ENCODE measurements at places on chromosomes 12 and 14.

- DNase-seq, result no peak
Measured at GRCh38 chr12:12686925-12687324, 9.1 kb downstream of the GPR19 start.

GRCh38 chr12:57808351-57808750, 10.2 kb downstream of the AVIL start:
- DNase-seq, result no peak

DNA sequence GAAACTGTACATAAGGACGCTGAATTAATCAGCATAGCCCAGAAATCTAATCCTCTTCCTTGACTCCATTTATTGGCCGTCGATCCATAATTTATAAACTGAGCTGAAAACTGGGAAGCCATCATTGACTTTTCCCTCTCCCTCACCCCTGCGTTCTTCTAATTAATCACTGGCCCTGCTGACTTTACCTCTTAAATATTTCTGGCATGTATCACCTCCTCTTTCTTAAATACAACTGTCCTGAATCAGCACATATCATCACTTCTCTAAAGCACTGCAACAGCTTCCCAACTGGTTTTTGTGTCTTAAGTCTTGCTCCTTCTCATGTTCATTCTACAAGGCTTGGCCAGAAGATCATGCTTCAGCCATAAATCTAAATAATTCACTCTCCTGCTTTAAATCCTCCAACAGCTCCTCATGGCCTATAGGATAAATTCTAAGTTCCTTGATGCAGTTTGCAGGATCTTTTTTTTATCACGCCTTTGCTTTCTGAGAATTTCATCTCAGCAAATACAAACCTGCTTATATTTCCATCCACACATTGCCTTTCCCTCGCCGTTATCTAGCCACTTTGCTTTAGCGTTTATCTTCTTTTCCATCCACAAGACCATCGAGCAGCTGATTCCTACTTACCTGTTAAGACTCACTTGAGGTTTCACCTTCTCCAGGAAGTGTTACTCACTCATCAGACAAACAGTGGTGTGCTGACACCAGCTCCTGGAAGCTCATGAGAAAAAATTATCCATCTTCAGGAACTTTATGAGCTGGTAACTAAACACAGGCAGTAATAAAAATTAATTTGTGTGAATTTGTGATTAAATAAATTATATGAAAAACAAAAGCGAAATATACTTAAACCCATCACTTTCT, 295.6 kb upstream of the FLRT2 start:
- no peak for DNase-seq

DNA sequence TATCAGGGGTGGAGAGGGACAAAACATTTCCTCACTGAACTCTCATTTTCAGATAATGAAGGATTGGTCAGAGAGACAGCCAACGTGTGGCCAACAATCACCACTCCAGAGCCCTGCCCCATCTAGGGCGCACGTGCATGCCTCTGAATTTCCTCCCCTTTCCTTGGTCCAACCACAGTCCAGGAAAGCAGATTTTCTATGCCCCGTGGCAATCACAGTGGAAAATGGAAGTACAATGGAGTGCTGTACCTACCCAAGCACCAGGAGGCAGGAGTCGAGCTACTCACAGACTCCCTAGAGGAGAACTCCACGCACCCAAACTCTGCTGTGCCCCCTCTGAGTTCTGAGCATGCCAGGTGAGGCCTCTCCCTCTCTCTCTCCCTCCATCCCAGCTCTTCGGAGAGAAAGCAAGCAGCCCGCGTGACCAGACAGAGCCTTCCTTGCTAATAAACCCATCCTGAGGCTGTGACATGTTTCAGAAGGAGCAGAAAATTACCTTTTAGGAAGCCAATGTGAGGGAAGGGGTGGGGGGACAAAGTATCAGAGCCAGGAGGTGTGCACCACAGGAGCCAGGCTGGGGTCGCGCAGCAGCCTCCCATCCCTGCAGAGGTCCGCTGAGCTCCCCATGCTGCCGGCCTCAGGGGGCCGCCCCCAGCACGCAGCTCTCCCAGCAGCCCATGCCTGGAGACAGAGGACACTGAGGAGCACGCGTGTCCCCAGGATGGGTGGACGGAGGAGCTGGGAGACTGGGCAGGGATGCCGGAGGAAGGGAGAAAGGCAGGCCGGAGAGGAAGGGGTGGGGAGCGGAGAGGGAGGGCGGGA, 73.4 kb downstream of the PITPNM2 start:
- DNase-seq, result no peak

- DNase-seq, result no peak
Measured at GRCh38 chr12:32533971-32534590, 134.7 kb downstream of the FGD4 start.

DNA sequence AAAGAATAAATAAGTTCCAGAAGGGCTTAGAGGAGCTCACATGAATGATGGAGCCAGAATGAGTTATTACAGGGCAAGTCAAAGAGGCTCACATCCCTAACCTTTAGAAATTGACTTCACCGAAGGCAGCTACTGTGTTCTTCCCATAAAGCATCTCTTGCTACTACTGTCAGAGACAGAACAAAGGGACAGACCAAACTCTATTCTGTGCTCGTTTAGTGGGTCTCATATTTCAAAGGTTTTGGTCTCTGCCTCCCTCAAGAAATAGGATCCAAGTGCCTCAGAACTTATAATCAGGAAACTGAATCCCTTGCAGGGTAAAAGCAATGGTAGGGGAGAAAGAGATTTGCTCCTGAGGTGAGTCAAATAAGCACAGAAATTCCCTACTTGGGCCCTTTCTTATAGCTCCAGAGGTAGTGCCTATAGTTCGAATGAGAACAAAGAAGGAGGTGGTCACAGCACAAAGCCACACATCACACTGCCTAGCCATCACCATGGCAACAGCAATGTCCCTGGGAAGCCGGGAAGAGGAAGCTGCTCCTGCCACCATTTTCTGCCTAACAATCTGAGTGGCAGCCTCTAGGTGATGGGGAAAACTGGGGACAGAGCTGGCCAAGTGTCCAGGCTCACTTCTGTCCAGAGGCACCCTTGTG, 294.9 kb downstream of the FOXN3 start:
- no peak for DNase-seq

GRCh38 chr12:4719821-4720636, at the start of gene GALNT8:
Gene GALNT8, plus strand, starts transcription at chr12:4720400. Its CDS starts 278 bp downstream, at chr12:4720678.
- DNase-seq, result no peak

DNA sequence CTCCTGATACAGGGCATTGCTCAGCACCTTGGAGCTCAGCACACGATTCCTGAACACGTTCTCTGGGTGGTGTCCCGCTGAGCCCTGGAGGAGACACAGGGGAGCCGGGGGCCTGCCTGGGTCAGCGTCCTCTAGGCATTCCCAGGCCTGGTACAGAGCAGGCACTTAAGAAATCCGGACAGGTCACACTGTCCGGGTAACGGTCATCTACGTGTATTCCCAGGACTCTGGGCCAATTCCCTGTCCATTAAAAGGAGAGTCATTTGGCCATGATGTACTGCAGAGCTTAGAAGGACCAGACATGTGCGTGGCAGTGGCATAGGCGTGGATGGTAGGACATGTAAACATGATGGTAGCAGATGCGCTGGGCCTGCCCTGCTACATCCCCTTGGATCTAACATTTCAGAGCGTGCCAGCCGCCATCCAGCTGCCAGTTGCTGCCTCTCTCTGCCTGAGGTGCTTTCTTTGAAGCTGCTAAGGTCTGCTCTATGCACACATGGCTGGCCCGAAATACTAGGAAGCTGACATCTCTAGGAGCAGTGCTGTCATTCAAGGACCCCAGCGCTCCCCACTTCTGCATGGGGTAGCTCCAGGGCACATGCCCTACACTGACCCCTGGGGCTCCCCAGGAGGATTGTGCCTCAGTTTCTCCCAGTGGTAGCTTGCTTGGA, 273.1 kb upstream of the RTL1 start:
- no peak for DNase-seq

- DNase-seq, result no peak
Measured at GRCh38 chr14:54503486-54503885, 6.2 kb upstream of the CGRRF1 start.

GRCh38 chr12:51009056-51009440, 17.1 kb downstream of the SLC11A2 start:
- DNase-seq, result peak; percentile 58

GRCh38 chr14:94227029-94227428, 52.9 kb downstream of the PPP4R4 start:
- no peak for DNase-seq

DNA sequence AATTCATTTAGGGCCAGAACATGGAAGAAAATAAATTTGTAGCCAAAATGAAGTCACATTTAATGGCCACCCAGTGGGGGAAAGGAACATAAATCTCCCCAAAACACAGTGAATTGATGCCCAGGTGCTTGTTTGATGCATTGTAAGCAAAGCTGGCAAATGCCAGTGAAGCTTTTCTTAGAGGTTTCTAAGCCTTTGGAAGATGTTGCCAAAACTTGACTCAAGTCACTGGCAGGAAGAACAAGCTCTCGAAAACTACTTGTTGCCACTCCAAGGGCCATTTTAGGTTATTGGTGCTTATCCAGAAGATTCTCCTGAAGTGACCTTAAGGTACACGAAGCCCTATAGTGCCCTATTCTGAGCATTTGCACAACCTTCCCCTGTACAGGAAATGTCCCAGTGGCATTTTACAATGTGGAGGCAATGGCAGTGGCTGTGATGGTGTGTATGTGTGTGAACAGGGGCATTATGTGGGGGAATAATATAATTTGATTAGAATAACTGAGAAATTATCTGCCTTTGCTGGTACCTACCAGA, 89.5 kb upstream of the NOVA1 start:
- DNase-seq, result no peak

GRCh38 chr14:95518045-95518751, 1.7 kb upstream of the SYNE3 start:
- no peak for DNase-seq

GRCh38 chr14:89401761-89402160, 15.3 kb downstream of the FOXN3 start:
- DNase-seq, result no peak

DNA sequence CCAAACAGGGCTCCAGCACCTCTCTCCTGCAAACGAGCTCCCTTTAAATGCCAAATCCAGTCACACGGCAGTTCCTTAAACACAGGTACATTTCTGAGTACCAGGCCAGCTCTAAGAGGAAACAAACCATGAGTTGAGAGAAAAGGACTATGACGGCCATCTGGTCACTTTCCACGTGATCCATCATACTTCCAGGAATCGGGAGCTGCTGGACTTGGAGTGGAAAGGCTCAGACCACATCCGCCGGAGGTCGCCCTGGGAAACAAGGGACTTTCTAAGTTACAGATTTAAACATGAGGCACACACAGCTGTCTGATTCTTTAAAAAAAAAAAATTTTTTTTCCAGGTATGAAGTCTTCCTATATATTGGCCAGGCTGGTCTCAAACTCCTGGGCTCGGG, 39.2 kb downstream of the ACADS start:
- DNase-seq, result no peak

DNA sequence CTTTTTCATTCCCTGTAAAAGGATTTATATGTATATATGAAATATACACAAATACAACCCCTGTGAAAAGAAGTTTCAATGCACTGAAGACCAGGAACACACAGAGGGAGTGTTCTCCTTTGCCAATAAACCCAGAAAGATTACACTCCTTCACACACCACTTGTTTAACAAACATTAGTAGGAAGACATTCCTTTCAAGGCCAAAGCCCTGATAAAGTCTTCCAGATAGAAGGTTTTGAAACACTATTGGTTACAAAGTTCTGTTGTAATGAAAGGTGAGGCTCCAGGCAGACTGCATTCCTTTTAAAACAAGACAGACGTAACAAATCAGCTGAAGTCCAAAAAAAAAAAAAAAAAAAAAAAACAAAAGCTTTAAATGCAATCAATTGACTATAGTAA, 81.0 kb downstream of the PTPN21 start:
- no peak for DNase-seq

DNA sequence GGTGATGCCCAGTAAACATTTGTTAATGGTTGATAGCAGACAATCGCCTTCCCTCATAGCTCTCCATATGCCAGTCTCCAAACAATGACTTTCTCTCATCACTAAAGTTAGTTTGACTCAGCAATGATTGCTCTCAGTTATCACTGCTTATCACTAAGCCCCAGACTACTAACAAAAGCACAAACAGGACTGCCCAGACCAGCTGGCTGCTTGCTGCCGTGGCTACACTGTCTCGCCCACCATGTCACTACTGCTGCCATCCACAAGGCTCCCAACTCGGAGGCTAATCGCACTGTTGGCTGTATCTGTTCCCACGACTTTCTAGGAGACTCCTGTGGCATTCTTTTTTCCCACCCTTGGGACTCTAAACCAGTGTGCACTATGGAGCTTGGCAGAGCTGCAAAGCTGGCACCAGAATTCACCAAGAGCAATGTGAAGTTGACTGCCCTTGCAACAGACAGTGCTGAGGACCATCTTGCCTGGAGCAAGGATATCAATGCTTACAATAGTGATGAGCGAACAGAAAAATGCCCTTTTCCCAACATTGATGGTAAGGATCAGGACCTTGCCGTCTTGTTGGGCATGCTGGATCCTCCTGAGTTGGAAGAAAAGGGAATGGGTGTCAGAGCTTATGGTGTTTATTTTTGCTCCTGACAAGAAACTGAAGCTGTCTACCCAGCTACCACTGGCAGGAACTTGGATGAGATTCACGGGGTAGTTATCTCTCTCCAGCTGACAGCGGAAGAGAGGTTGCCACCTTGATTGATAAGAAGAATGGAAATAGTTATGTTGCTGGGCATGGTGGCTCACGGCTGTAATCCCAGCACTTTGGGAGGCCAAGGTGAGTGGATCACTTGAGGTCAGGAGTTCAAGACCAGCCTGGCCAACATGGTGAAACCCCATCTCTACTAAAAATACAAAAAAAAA, 27.1 kb upstream of the NR2C1 start:
- no peak for DNase-seq

DNA sequence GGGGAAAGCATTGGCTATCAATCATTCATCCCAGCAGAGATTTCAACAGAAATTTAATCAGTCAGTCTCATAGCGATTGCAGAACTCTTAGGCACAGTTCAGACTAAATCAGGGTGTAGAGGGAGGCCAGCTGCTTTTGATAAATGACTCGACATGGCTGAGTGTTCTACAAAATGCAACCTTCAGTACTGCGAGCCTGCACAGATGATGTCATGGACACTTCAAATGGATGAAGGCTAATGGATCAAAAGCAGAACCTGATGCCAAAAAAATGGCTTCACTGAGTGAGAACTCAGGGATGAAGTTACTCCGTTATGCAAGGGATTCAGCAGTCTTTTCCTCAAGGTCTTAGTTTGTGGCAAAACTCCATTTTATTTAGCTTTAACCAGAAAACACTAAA, 167.3 kb downstream of the DACT1 start:
- no peak for DNase-seq

DNA sequence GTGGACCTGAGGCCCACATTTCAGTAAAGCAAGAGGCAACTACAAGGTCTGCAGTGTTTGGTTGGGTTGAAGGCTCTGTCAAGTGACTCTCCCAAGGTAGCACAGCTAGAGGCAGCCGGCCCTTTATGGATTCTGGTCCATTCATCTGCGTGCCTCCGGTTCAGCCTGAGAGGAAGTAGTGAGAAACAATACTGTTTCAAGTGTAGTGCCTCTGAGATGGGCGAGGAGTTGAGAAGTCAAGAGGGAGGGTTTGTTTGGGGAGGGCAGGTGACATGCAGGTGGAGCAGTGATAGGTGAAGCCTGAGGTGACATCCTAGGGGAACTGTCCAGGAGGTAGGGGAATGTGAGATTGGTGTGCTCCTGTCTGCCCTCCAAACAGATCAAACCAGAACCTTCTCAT, 933.5 kb downstream of the VRK1 start:
- no peak for DNase-seq
